ENCODE measurements at places on chromosomes 3 and 15. TPM values are rescaled to one million over a fixed set of nuclear protein-coding genes. Genes with fewer than 3 reads are reported as not detected.
A peak's percentile ranks its signal among the peaks of the same experiment; 100 is the strongest.

The ATP11B gene
- 36.7 TPM for total RNA-seq

The CFAP44 gene
- total RNA-seq: 0.82 TPM

The MKRN3 gene
- 0.38 TPM for total RNA-seq

The GREM1 gene
- 12.8 TPM for total RNA-seq

The GNAT1 gene
- total RNA-seq: not detected

The MINAR1 gene
- 0.38 TPM for total RNA-seq

The PCOLCE2 gene
- total RNA-seq: not detected

The MCF2L2 gene
- 0.03 TPM for total RNA-seq

The CHRFAM7A gene
- total RNA-seq: not detected

DNA sequence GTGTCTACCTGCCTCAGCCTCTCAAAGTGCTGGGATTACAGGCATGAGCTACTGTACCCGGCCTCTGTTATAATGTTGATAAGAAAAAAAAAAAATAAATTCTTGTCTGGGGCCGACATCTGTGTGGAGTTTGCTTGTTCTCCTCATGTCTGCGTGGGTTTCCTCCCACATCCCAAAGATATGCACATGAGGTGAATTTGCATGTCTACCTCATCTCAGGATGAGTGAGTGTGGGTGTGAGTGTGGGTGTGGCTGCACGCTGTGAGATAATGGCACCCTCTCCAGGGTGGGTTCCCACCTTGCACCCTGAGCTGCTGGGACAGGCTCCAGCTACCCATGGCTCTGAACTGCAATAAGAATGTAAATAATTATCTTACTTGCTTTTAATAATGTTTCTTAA lies 25.9 kb upstream of the UACA start:
- no peak for DNase-seq

GRCh38 chr3:126340081-126340511 lies 17.1 kb downstream of the KLF15 start:
- DNase-seq: no peak

DNA sequence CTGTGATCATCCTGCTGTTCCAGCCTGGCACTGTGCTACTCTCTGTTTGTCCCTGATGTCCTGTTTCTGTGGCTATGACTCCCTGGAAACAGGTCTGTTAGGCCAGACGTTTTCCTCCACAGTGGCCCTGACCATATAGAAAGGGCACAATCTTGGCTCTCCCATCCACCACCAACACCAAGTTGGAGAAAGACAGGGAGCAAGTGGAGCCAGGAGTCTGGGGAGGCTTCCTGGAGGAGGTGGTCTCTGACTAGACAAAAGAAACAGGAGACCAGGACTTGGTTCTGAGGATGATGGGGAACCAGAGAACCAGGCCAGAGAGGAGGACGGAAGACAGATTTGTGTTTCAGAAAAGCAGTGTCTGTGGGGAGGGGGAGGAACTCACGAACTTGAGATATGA lies 49.2 kb upstream of the SMAD6 start:
- no peak for DNase-seq

DNA sequence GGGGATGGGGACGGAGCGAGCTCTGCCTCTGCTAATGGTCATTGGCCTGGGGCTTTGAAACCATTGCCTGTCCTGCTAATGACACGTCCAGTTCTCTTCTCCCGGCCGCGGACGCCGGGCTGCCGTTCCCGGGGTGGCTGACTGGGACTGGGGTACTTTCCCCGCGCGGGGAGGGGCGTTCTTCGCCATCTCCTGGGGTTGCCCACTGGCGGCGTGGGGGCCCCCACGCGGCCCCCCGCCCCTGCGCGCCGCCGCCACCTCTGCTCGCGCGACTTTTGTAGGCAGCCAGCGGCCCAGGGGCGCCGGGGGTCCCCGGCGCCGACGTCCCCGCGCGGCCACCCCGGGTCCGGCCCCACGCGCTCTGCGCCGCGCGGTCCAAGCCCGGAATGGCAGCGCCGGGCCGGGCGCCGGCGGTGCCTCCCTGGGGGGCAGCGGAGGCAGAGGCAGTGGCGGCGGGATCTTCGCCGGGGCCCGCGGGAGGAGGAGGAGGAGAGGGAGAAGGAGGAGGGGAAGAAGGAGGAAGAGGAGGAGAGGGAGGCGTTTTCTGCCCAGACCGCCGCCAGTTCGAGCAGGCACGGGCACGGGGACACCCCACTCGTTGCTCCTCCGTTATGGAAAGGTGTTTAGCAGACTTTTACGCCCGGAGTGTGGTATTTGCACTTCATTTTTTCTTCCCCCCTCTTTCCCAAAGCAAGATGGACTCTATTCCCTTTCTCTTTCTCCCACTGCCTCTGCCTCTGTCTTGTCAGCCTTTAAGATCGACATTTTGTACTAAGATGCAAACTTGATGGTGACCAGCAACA lies 2.3 kb downstream of the BBX start:
- peak; percentile 59 for DNase-seq

DNA sequence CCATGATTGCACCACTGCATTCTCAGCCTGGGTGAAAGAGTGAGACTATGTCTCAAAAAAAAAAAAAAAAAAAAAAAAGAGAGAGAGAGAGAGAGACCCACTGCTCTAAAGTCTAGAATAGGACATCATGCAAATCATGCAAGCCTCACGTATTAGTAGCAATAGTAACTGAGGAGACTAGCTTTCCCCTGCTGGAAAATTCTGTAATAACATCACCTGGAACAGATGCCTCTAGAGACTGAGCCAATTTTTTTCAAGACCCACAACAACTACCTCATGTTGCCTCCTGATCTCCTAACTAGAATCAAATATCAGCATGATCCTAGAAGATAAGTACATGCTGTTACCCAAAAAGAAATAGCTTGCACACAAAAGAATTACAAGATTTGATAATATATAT lies 461.9 kb downstream of the AGBL1 start:
- no peak for DNase-seq

DNA sequence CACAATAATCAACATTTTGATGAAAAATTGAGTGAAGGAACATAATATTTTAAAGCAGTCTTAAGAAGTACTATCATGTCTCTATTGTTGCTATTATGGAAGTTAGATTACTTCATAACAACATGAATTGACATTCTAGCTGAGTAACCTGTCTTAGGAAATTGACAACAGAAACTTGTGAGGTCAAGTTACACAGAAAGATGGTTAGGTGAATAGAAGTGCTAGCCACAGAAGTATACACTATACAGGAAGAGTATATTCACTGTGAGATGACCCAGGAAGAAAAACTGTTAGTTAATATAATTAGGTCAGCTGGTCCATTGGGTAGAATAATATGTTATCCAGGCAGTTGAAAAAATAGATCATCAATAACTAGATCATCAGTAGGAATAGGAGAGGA lies 31.2 kb downstream of the MLF1 start:
- no peak for DNase-seq

DNA sequence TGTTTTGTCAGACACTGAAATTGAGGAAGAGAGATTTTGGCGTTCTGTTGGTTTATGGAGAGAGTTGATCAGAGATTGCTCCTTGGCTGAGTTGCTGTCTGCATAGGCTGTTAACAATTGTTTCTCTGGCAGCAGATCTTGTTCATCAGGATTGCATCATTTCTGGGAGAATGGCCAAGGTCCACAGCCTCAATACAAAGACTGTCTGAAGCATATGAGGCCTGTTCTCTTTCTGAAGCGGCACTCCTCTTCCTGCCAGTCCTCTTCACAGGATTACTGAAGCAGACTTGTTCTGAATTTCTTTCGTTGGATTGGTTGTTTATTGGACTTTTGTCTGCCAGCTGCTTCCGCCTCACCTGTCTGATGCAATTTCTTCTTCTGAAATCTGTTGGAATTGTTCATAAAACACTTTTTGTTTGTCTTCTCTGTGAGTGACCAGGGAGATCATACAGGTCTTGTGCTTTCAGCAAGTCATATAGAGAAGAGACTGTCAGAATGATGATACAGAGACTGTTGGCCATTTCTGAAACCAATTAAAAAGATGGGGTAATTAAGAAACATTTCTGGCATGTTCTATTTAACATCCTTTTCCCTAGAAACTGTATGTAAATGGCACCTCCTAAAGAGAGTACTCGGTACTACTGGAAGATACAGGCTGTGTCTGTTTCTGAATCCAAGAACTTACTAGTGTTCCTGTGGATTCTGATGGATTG lies 25.5 kb downstream of the SETD5 start:
- peak; percentile 73 for DNase-seq

- peak; percentile 59 for DNase-seq
Observed at GRCh38 chr15:62306851-62307504, 141.9 kb upstream of the C2CD4B start.

DNA sequence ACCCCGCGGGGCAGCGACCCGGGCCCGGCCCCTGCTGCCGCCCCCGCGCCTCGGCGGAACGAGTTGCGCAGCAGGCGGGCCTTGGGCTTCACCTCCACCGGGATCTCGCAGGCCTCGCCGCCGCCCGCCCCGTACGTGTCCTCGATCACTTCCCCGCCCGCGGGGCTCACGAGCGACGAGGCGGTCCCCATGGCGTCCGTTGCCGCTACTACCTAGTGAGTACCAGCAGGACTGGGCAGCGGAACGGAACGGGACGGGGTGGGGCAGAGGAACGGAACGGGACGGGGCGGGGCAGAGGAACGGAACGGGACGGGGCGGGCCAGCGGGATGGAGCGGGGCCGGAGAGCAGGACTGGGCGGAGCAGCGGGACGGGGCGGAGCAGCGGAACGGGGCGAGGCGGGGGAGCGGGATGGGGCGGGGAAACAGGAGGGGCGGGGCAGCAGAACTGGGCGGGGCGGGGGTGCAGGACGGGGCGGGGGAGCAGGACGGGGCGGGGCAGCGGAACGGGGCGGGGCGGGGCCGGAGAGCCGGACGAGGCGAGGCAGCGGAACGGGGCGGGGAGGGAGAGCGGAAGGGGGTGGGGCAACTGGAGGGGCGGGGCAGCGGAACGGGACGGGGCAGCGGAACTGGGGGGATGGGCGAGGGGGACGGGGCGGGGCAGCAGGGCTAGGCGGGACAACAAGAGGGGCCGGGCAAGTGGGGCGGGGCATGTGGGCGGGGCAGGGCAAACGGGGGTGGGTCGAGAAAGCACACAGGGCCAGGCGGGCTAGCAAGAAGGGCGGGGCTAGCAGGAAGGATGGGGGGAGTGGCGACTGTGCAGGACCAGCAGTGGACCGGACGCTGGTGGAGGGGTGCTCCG lies at the start of gene NPHP3:
NPHP3 (minus strand) TSS at position 245 of the 859 bp plus-strand sequence; CDS start at position 191, 54 bp downstream.
- DNase-seq: peak; percentile 98

GRCh38 chr15:48936666-48937065 lies 27.1 kb downstream of the SHC4 start:
- peak; percentile 58 for DNase-seq

- no peak for DNase-seq
Observed at GRCh38 chr3:17638356-17638755, 104.1 kb downstream of the TBC1D5 start.

DNA sequence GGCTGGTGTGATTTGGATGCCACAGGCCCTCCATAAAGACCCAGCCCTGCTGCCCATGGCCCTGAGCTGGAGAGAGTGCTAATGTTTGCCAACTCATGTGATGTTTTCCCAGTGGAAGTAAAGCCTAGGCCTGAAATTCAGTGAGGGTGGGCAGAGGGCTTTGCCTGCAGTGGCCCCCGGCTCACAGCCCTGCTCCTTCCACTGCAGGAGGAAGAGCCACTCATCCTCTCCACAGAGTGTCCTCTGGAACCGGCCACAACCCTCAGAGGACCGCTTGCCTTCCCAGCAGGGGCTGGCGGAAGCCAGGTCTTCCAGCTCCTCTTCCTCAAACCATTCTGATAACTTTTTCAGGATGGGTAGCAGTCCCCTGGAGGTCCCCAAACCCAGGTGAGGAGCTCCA lies 13.9 kb upstream of the CPNE9 start:
- DNase-seq: no peak

GRCh38 chr3:100260081-100260684 lies 609 bp upstream of the TBC1D23 start:
- no peak for DNase-seq

GRCh38 chr3:141115789-141116541 lies 64.8 kb downstream of the SPSB4 start:
- no peak for DNase-seq

DNA sequence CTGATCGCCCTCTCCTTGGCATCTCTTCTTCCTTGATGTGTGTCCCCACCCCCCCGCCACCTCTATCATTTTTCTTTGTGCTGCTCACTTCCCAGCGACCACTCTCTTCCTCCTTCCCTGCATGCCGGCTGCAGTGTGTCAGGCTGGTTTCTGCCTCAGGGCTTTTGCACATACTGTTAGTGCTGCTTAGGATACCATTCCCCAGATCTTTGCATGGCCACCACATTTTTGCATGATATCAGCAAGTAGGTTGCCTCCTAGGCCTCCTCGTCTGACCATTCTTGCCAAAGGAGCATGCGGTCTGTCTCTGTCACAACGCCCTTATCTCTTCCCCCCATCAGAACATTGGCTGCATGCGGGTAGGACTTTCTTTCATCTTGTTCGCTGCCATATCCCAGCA lies 12.5 kb downstream of the FBLN2 start:
- DNase-seq: no peak

GRCh38 chr15:70488002-70488605 lies 275.3 kb downstream of the UACA start:
- DNase-seq: peak; percentile 70

DNA sequence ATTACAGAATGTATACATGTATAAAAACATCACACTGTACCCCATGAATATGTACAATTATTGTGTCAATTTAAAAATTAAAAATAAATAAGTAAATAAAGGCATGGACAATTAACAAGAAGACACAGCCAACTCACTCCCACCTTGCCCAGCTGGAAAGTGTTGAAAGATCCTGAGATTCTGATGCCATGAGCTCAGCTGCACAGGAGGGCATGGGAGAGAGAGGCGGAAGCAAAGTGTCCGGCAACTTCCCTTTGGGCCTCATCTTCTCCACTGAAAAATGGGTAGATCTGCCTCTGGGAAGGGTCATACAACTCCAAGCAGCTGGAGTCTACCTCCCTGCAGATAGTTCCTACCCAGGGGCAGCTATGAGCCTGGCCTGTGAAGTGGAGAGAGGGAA lies 277.3 kb downstream of the UACA start:
- DNase-seq: no peak

GRCh38 chr3:42130329-42131070 lies 39.3 kb downstream of the TRAK1 start:
- DNase-seq: no peak

DNA sequence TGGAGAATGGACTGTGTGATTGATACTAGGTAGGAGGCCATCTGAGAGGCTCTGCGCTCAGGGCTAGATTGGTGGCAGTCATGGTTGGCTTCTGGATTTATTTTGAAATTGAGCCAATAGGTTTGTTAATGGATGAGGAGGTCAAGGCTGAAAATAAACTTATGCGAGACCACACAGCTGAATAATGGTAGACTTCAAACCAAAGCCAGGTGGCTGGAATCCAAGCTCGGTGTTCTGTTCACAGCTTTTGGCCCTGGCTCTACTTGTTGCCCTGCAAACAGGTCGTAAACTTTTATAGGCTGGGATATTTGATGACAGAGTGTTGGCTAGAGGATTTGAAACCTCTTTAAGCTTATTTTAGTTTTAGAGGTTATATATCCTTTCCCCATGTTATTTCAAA lies 160.4 kb downstream of the CHL1 start:
- no peak for DNase-seq

DNA sequence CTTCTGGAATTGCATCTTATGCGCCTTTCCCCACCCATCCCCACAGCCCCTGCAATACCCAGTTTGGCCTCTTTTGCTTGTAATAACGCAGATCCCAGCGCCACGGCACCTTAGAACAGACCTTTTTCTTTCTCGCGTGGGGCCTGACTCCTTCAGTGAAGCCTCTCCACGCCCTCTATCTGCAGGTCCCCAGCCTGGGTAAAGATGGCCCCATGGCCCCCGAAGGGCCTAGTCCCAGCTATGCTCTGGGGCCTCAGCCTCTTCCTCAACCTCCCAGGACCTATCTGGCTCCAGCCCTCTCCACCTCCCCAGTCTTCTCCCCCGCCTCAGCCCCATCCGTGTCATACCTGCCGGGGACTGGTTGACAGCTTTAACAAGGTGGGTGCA lies 594 bp downstream of the CRELD1 start:
- no peak for DNase-seq

GRCh38 chr3:141625506-141625905 lies 112.6 kb upstream of the RNF7 start:
- no peak for DNase-seq
